A549 treated with DMSO at 1 μM for 4 hours (cell line): ENCODE measurements at places on chromosomes 11 and 22. TPM values are rescaled to one million over a fixed set of nuclear protein-coding genes. Genes with fewer than 3 reads are reported as not detected.

Gene MALAT1
- 47.2 to 76.6 TPM (median 61.1 TPM) in 5 replicates for total RNA-seq

Gene ROBO4
- total RNA-seq = 0.02 to 0.07 TPM in 2 of 5 replicates, not detected in the others

Gene INS
- total RNA-seq = not detected in 5 replicates

Gene PRG3
- total RNA-seq = not detected in 5 replicates

Gene UPB1
- not detected in 5 replicates for total RNA-seq
